Activated CD4-positive, alpha-beta memory T cell treated with anti-CD3 and anti-CD28 coated beads, Interleukin-2, amount 10 ng/mL, durations not matched to agents 7 days and 5 days (primary cell): ENCODE measurements at places on chromosomes 5 and 9. TPM values are rescaled to one million over a fixed set of nuclear protein-coding genes. Genes with fewer than 3 reads are reported as not detected.

GRCh38 chr9:136902259-136902821, 16.0 kb downstream of the TRAF2 start:
- peaks cover 56% of the 10 kb centered on the region for H3K36me3 ChIP-seq
- H3K27ac ChIP-seq: peak overlapping the region; percentile 92
- DNase-seq: peak; percentile 86
- peak overlapping the region; percentile 52 for H3K4me3 ChIP-seq
- no peaks in the 10 kb centered on the region for H3K27me3 ChIP-seq

GRCh38 chr9:38338342-38339018, 54.0 kb upstream of the ALDH1B1 start:
- DNase-seq: no peak
- H3K4me1 ChIP-seq: peaks cover 17% of the 10 kb centered on the region
- H3K27me3 ChIP-seq: peaks cover 3% of the 10 kb centered on the region
- no peak overlapping the region for H3K4me3 ChIP-seq
- no peak overlapping the region for H3K27ac ChIP-seq

GRCh38 chr9:130531670-130532069, 47.7 kb upstream of the FUBP3 start:
- H3K4me1 ChIP-seq: peaks cover 4% of the 10 kb centered on the region
- H3K27me3 ChIP-seq: peaks cover 21% of the 10 kb centered on the region
- H3K36me3 ChIP-seq: no peaks in the 10 kb centered on the region
- no peak overlapping the region for H3K27ac ChIP-seq
- H3K4me3 ChIP-seq: no peak overlapping the region

- no peak overlapping the region for H3K4me3 ChIP-seq
- H3K27me3 ChIP-seq: no peaks in the 10 kb centered on the region
- H3K27ac ChIP-seq: no peak overlapping the region
- DNase-seq: peak; percentile 32
Measured at GRCh38 chr9:83937861-83938455, 16.7 kb upstream of the KIF27 start.

DNA sequence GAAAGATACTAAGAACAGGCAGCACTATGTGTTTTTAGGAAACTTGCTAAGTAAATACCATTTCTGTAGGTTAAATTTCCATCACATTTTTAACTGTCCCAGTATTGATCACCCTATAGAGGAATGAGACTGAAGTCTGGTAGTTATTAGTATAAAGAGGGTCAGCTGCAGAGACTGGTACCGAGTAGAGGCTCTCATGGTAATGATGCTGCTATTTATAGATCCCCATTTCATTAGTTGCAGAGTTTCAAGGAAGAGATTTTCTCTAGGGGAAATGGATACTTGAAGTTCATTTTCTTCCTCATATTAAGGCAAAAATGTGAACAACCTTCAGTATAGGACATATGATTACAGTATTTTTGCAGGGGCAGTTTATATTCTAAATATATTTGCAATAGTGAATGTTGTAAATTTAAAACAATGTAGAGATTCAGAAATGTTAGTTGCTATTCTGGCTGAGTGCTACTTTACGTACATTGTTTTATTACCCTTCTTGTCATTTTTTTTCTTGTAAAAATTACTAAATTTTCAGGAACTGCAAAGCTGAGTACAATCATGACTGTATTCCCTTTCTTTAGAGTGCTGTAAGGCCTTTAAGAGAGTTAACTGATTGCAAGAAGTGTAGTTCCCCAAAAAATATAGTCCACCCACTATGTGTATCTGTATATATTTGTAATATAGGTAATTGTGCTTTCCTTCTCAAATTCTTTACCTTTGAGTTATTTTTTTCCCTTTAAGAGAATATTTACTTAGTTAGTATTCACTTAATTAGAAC, 14.7 kb downstream of the PBX3 start:
- no peaks in the 10 kb centered on the region for H3K27me3 ChIP-seq

- no peaks in the 10 kb centered on the region for H3K36me3 ChIP-seq
- H3K4me3 ChIP-seq: no peak overlapping the region
- no peak overlapping the region for H3K27ac ChIP-seq
- DNase-seq: no peak
Measured at GRCh38 chr5:31682025-31682424, 43.1 kb downstream of the PDZD2 start.

GRCh38 chr9:136657974-136658848, 4.5 kb upstream of the EGFL7 start:
- H3K36me3 ChIP-seq: no peaks in the 10 kb centered on the region
- H3K4me3 ChIP-seq: no peak overlapping the region

DNA sequence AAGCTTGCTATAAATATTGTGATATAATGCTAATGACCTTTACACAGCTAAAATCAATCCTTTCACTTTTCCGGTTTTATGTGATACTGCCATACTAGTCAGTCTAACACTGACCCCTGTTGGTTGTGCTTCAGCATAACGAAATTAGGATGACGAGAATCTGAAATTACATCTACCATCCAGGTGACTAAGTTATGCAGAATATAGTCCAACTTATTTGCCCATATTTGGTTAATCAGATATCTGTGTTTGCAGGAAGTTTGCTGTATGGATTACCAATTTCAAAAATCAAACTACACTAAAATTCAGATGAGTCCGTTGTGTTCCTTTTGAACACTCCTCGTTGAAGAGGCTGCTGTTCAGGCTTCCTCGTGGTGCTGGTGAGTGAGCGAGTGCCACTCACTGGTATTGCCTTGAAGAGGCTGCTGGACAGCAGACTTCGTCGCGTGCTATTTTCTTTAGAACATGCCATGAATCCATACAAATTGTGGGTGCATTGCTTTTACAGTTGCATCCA, 32.5 kb downstream of the TENT4A start:
- no peak overlapping the region for H3K4me3 ChIP-seq
- no peaks in the 10 kb centered on the region for H3K27me3 ChIP-seq
- DNase-seq: no peak
- H3K36me3 ChIP-seq: peaks cover 67% of the 10 kb centered on the region

DNA sequence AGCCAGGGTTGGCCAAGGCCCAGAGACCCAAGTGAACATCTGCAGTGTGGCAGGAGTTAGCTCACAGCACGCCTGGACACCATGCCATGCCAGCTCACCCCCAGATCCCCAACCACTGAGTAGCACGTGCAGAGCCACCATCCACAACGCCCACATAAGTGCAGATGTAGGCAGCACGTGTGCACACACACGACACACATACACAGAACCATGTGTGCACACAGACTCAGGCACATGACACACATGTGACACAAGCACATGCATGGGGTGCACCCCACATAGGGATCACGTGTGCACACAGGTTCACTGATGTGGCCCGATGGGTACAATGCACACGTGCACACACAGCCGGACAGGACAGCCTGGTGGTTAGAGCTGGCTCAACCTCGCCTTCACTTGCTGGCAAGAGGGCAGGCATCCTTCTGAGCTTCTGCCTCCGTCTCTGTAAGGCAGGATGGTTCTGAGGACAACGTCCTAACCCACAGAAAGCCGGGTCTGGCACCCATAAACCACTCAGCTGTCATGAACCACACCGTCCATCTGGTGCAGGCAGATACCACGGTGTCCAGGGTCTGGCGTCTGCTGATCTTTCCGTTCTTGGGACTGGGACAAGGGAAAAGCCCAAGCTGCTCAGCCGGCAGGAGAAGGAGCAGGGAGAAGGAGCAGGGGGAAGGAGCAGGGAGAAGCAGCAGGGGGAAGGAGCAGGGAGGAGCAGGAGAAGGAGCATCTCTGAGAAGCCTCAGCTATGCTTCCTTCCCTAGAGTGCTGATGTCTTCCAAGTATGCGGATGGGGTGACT, 12.0 kb downstream of the LRRC26 start:
- H3K27me3 ChIP-seq: peaks cover 25% of the 10 kb centered on the region
- H3K36me3 ChIP-seq: no peaks in the 10 kb centered on the region
- no peak overlapping the region for H3K27ac ChIP-seq
- H3K4me3 ChIP-seq: no peak overlapping the region

- H3K27ac ChIP-seq: no peak overlapping the region
- no peaks in the 10 kb centered on the region for H3K36me3 ChIP-seq
- no peak overlapping the region for H3K4me3 ChIP-seq
- H3K27me3 ChIP-seq: no peaks in the 10 kb centered on the region
Measured at GRCh38 chr5:31097851-31098250, 95.6 kb upstream of the CDH6 start.

GRCh38 chr5:1336106-1336561, 8.8 kb downstream of the CLPTM1L start:
- no peak overlapping the region for H3K4me3 ChIP-seq
- H3K27ac ChIP-seq: no peak overlapping the region
- no peak for DNase-seq
- peaks cover 63% of the 10 kb centered on the region for H3K36me3 ChIP-seq
- H3K27me3 ChIP-seq: no peaks in the 10 kb centered on the region

GRCh38 chr9:116378873-116379272, 225.3 kb downstream of the PAPPA start:
- no peaks in the 10 kb centered on the region for H3K27me3 ChIP-seq
- H3K36me3 ChIP-seq: no peaks in the 10 kb centered on the region
- H3K4me3 ChIP-seq: no peak overlapping the region
- DNase-seq: no peak

GRCh38 chr9:91781116-91781515, 168.9 kb downstream of the ROR2 start:
- DNase-seq: no peak
- peaks cover 22% of the 10 kb centered on the region for H3K27me3 ChIP-seq
- no peak overlapping the region for H3K27ac ChIP-seq
- H3K4me3 ChIP-seq: no peak overlapping the region
- H3K4me1 ChIP-seq: peaks cover 27% of the 10 kb centered on the region

- no peaks in the 10 kb centered on the region for H3K27me3 ChIP-seq
- H3K36me3 ChIP-seq: no peaks in the 10 kb centered on the region
- no peaks in the 10 kb centered on the region for H3K4me1 ChIP-seq
- no peak overlapping the region for H3K4me3 ChIP-seq
- no peak for DNase-seq
Measured at GRCh38 chr5:89396278-89396954, 513.4 kb upstream of the MEF2C start.

- no peak overlapping the region for H3K27ac ChIP-seq
- no peak overlapping the region for H3K4me3 ChIP-seq
- H3K4me1 ChIP-seq: no peaks in the 10 kb centered on the region
- H3K36me3 ChIP-seq: peaks cover 53% of the 10 kb centered on the region
Measured at GRCh38 chr5:134394932-134395331, 16.7 kb downstream of the CDKN2AIPNL start.

- no peaks in the 10 kb centered on the region for H3K36me3 ChIP-seq
- no peaks in the 10 kb centered on the region for H3K4me1 ChIP-seq
- H3K27me3 ChIP-seq: peaks cover 21% of the 10 kb centered on the region
- DNase-seq: no peak
- no peak overlapping the region for H3K27ac ChIP-seq
- no peak overlapping the region for H3K4me3 ChIP-seq
Measured at GRCh38 chr5:136086783-136087566, 45.7 kb upstream of the SMAD5 start.

GRCh38 chr5:150584556-150585335, 55.7 kb upstream of the SYNPO start:
- H3K36me3 ChIP-seq: no peaks in the 10 kb centered on the region
- H3K27me3 ChIP-seq: peaks cover 11% of the 10 kb centered on the region
- H3K4me1 ChIP-seq: no peaks in the 10 kb centered on the region
- no peak overlapping the region for H3K27ac ChIP-seq

- peaks cover 17% of the 10 kb centered on the region for H3K36me3 ChIP-seq
- no peak for DNase-seq
- peak overlapping the region; percentile 32 for H3K4me3 ChIP-seq
- H3K27ac ChIP-seq: no peak overlapping the region
Measured at GRCh38 chr5:134127376-134127861, 12.9 kb downstream of the TCF7 start.

GRCh38 chr5:93201061-93201460, 380.0 kb downstream of the NR2F1-AS1 start:
- H3K27ac ChIP-seq: no peak overlapping the region
- H3K27me3 ChIP-seq: no peaks in the 10 kb centered on the region
- no peak for DNase-seq

GRCh38 chr9:78918976-78919375, 622.1 kb downstream of the PSAT1 start:
- no peak overlapping the region for H3K4me3 ChIP-seq
- H3K27ac ChIP-seq: no peak overlapping the region
- H3K4me1 ChIP-seq: no peaks in the 10 kb centered on the region
- DNase-seq: no peak

DNA sequence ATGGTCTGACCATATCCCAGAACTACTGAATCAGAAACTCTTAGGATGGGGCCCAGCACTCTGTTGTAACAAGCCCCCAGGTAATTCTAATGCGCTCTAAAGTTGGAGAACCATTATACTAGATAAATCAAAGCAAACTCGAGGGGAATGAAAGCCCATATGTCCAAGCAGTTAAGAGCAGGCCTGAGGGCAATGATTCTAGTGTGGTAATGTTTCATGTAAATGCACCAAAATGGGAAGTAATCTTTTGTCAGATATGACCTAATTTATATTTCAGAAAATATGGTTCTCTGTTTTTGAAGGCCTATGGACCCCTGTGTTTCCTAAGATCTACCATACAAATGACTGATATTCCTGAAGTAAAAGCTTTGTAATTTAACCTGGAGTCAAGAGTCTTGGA, 108.0 kb upstream of the PTGER4 start:
- peaks cover 11% of the 10 kb centered on the region for H3K4me1 ChIP-seq
- H3K27me3 ChIP-seq: no peaks in the 10 kb centered on the region
- no peak for DNase-seq
- no peak overlapping the region for H3K4me3 ChIP-seq
- peaks cover 2% of the 10 kb centered on the region for H3K36me3 ChIP-seq
- H3K27ac ChIP-seq: no peak overlapping the region

DNA sequence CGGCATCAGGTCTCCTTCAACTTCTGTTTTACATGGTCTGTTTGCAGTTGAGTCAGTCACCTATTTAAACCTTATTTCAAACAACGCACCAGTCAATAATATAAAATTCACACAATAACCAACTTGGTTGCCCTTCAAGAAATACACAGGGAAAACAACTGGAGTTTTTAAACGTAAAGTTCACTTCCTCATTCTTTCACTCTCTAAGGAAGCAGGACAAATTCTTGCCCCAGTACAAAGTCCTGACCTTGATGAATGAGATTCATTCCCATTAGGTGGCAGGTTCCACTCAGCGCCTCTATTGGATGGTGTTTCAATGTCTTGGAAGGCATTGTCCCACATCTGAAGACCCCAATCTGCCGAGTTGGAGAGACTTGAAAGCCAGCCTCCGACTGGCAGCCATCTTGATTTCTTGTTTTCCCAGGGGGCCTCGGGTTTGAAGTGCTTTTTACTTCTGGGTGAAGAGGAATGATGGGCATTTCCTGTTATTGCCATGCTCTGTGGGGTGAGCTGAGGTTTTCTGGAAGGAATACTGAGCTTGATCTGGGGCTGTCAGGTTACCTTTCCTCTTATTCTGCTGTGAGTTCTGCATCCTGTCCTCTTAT, 105.0 kb downstream of the ACER2 start:
- no peak overlapping the region for H3K4me3 ChIP-seq
- peaks cover 8% of the 10 kb centered on the region for H3K27me3 ChIP-seq
- no peak for DNase-seq
- no peaks in the 10 kb centered on the region for H3K36me3 ChIP-seq
- H3K27ac ChIP-seq: no peak overlapping the region
- H3K4me1 ChIP-seq: peaks cover 19% of the 10 kb centered on the region

GRCh38 chr9:126347911-126348760, 21.5 kb downstream of the MVB12B start:
- peaks cover 7% of the 10 kb centered on the region for H3K27me3 ChIP-seq
- H3K4me3 ChIP-seq: no peak overlapping the region
- no peak overlapping the region for H3K27ac ChIP-seq
- DNase-seq: no peak

OR1J2 gene
- not detected for total RNA-seq

FOXD4L3 gene
- not detected for total RNA-seq

FBP1 gene
- total RNA-seq: 0.40 TPM

FRMD3 gene
- total RNA-seq: 0.23 TPM

DEPDC1B gene
- 39.0 TPM for total RNA-seq

S1PR3 gene
- total RNA-seq: not detected

PRDM9 gene
- not detected for total RNA-seq

LIX1 gene
- total RNA-seq: not detected

TRIM7 gene
- 2.0 TPM for total RNA-seq
